ENCODE measurements at places on chromosomes 2 and 18.
A peak's percentile ranks its signal among the peaks of the same experiment; 100 is the strongest.

DNA sequence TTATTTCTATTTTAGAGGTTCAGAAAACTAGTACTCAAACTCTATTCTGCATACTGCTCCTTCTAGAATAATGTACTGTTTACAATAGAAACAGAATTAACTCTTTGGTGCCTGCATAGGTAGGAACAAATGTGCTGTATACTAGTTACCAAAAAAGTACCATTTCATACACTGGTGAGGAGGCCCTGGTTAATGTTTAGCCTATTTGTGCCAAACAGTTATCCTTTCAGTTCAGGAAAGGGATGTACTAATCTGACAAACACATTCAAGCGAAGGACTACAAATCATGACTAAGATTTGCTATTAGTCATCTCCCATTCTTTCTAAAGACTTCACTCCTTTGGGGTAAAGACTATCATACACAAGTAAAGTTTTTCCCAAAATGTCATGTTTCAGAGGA, 47.4 kb downstream of the EXOC6B start:
- DNase-seq: no peak

- DNase-seq: no peak
These were observed 11.6 kb downstream of the RAMP1 start for GRCh38 chr2:237870754-237871651.

DNA sequence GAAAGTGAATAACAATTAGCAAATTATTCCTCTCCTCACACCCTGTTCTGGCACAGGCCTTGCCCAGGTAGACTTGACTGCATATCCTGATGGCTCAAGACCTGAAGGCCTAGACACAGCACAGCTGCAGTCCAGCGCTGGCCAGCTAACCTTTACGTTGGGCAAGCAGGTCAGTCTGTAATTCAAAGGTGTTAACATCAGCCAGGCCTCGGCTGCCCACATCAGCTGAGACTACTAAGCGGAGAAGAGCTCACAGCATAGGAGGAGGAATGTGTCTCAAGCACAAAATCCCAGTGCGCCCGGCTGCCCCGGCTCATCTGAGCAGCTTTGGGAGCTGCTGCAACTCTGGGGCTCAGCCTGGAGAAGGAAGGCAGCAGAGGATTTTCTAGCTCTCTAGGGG, 33.5 kb upstream of the OTOF start:
- no peak for DNase-seq

- DNase-seq: no peak
These were observed 51.2 kb downstream of the MAP3K20 start for GRCh38 chr2:173126819-173127218.

DNA sequence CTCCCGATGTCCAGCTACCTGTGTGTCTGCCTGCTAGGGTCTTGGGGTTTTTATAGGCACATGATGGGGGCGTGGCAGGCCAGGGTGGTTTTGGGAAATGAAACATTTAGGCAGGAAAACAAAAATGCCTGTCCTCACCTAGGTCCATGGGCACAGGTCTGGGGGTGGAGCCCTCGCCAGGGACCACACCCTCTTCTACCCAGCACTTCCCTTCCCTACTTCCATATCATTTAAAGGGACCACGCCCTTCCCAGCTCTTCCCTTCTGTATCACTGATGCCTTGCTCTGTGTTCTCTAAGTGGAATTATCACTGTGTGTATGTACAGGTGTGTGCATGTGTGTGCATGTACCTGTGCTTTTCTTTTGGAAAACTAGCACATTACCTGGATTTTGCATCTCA, 6.3 kb downstream of the UGT1A1 start:
- DNase-seq: no peak

- DNase-seq: peak; percentile 20
These were observed 12.8 kb upstream of the IHH start for GRCh38 chr2:219073413-219074129.

- no peak for DNase-seq
These were observed 4.6 kb upstream of the ADD2 start for GRCh38 chr2:70772486-70773155.

- DNase-seq: peak; percentile 21
These were observed 7.6 kb upstream of the CHRNA1 start for GRCh38 chr2:174771631-174772471.

DNA sequence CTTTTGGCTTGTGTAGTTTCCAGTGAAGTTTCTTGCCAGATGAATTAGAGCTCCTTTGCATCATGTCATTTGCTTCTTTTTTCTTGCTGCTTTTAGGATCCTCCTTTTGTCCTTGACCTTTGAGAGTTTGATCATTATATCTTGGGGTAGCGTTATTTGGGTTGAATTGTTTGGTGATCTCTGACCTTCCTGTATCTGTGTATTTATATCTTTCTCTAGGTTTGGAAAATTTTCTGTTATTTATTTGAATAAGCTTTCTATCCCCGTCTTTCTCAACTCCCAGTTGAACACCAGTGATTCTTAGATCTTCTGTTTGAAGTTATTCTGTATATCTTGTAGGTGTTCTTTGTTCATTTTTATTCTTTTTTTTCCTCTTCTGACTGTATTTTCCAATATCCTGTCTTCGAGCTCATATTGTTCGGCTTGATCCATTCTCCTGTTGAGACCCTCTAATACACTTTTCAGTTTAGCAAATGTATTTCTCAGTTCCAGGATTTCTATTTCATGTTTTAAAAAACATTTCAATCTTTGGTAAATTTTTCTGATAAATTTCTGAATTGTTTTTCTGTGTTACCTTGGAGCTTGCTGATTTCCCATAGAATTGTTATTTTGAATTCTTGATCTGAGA, 20.8 kb downstream of the GALNT1 start:
- DNase-seq: no peak

DNA sequence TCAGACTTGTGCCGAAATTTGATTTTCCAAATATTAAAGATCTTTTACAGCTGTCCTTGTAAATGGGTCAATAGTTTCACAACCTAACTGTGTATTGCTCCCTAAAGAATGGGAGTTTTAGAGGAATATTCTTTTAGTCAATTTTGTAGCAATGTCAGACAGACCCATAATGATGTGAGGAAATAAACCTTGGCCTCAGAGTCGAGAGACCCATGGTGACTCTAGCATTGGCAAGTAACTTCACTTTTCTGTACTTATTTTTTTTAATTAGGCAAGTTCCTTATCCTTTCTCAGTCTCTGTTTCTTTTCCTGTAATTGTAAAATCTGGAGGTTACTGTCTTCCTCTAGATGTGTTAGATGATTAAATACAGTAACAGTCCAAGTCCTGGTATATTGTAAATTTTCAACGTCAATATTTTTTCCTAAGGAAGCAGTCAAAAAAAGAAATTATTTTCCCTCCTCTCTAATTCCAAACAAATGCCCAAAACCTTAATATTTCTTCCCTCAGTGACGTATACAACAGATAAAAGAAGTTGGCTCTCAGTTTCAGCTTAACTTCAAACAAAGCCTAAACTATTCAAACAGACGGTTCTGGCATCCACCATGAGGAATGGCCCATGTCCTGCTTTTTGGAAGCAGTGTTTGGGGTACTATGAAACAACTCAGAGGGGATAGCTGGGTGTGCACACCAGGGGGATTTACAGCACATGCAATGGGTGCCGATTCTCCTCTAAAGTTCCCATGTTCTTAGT, 466.7 kb downstream of the TNS1 start:
- no peak for DNase-seq

DNA sequence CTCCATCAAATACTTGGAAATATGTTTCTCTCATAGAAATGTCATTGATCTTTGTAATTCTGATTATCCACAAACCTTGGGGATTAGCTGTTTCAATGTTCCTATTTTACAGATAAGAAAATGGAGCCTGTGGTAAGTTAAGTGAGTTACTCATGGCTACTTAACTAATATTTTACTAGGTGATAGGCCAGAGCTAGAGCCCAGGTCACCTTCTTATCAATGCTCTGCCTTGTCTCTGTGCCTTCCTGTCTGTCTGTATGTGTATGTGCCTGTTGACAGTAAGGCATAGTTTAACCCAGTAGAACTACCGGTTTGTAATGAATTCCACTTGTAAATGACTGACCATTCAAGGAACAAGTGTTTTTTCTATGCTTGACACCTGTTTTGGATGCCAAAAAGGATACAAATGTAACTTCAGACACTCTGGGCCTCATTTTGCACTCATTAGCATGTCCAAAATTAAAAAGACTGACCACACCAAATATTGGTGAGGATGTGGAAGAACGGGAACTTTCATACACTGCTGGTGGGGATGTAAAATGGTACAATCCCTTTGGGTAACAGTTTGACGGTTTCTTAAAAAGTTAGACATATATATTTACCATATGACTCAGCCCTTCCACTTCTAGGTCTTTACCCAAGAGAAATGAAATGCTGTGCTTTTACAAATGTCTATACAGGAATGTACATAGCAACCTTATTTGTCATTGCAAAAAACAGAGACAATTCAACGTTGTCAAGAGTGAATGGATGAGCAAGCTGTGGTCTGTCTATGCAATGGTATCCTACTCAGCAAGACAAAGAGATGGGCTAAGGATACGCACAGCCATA, 19.6 kb upstream of the IL1A start:
- DNase-seq: no peak

DNA sequence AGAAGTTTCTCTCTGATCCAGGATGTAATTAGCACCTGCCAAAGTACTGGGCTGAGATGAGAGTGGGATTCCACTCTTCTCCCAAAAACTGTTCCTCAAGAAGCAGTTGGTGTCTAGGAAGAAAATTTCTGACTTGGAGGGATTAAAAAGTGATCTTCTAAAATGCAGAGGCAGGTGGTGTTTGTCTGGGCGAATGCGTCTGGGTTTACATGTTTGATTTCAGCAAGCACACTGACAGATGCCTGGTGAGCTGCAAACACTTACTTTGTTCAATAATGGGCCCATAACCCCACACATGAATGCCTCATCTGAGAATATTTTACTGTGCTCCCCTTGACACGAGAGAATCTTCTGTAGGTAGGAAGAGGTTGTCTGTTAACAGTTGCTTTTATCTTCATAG, 24.3 kb upstream of the KCNF1 start:
- DNase-seq: no peak

GRCh38 chr2:224851811-224852210, 135.6 kb upstream of the CCDC195 start:
- no peak for DNase-seq

DNA sequence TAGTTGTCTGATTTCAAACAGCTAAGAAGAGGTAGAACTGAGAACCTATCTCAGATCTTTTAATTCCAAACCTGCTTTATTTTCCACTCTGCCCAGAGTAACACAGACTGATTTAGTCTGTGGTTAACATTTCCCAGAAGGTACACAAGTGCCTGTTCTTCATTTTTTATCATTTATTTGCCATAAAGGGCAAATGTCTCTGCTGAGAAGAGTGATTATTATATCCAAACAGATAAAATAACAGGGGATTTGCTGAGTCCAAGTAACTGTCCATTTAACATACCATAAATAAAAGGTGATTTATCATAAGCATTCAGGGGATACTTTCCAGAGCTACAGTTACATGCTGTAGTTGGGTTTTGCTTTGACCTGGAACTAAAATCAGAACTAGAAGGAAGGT, 617.7 kb downstream of the MBD2 start:
- DNase-seq: no peak

DNA sequence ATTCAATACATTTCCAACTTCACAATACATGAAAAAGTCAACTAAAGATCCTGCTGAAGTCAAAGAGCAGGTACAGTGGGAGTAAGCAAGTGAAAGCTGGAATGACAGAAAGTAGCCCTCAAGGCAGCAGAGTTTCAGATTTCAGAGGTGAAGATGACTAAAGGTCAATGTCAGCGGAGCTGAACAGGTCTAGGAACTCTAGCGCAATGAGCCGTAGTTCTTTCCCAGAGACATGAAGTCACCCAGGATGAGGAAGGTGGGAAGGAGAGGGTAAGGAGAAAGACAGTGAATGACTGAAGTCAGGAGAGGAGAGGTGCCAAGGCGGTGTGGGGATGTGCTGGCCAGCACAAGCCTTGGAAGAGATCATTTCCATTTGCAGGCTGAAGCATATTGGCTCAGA, 28.1 kb downstream of the PTPN2 start:
- no peak for DNase-seq

DNA sequence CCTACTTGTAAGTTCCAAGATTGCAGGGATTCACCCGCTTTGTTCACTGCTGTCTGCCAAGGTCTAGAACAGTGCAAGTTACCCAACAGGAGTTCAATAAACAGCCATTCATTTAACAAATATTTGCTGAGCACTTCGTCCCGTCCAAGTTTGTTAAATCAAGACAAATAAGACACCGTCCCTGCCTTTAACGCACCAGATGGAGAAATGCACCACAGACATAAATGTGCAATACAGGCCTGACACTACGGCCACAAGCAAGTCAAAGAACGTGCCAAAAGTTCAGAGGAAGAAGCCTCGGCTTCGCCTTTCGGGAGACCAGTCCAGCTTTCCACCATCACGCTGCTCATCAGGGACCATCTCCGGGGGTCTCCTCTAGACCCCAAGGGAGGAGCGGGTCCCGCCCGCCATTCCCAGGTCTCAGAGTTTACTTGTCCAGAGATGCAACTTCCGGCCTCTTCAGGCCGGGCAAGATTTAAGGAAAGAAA, 429 bp downstream of the C2orf76 start:
- DNase-seq: no peak

DNA sequence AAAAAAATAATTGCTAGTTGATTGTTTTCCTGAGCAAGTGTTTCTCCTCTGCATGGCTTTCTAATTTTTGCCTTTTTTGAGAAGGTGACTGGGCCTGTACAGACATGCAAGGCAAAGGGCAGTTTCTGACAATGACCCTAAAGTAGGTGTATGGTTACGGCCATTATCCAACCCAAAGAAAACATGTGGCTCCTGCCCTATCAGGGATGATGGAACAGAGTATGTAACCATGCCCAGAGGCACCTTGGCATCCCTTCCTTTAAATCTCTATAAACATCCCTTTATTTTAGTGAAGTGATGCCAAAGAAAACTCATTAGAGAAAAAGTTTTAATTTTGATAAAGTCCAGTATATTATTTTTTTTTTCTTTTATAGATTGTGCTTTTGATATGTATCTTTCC, 217.5 kb downstream of the LPIN1 start:
- no peak for DNase-seq

DNA sequence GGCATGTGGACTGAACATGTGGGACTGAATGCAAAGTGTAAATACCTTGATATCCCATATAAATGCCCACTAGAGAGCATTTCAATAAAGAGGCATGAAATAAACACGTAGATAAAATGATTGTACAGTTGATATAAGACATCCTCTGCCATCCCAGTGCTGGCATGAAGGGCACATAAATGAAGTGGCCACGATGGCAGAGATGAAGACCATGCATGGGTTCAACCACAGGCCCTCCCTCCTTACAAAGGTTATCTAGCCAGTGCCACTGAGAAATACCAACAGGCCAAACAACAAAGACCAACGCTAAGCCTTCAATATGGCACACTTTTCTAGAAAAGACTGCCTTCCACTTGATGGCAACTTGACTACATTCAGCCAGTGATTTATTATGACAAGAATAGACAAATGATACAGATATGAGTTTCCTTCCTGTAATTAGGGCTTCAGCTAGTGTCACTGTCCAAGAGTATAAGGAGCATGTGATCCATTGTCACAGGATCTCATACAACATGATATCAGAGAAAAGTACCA, 493.9 kb upstream of the MAP2 start:
- no peak for DNase-seq
